ENCODE measurements at places on chromosomes 4 and X.

DNA sequence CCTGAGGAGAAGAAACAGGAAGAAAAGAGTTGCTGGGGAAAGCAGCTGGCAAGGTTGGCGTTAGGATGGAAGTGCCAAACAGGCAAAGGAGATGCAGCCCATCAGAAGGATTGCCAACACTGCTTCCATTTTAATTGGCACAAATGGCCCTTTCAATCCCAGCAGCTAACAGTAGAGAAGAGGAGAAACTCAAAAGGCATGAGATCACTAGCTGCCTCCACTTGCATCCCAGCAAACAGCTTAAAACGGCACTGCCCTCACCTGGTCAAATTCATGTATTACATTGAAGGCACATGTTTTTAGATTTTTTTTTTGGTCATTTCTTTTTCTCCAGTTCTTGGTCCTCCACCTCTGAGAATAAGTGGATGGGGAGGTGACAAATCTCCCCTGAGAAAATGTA lies 14.9 kb upstream of the LOC101059915 start:
- DNase-seq = peak; percentile 23

GRCh38 chrX:118153270-118153669 lies 36.7 kb upstream of the KLHL13 start:
- DNase-seq = no peak

DNA sequence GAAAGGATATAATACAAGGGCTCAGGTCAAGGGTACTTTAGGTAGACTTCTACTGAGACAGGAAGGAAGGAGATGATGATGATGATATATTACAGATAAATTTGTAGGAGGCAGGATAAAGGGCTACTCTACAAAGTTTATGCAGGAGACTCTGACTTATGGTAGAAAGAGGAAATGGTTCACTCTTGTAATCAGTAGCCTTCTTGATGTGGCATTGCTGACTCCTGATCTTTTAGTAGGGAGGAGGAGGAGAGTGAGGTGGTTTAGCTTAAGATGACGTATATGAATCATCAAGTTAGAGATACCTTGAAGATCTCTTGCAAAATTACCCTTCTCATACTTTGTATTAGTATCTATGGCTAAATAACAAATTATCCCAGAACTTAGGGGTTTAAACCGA lies 4.7 kb downstream of the BLTP1 start:
- DNase-seq = no peak

DNA sequence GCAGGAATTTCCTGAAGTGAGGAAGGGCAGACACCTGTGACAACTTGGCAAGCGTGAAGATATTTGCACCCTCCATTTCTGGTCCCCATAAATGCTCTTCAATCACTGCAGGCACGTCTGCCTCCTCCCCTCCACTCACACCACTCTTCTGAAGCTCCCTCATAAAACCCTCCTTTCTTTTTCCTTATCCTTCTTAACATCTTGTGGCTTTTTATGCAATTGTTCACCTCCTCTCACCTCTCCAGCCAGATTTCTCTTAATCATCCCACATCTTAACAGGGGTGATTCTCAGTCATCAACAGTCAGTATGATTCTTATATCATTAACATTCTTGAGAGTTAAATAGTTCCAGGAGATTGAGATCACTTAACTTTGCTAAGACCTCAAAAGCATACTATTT lies 277.4 kb downstream of the SPRY1 start:
- no peak for DNase-seq

DNA sequence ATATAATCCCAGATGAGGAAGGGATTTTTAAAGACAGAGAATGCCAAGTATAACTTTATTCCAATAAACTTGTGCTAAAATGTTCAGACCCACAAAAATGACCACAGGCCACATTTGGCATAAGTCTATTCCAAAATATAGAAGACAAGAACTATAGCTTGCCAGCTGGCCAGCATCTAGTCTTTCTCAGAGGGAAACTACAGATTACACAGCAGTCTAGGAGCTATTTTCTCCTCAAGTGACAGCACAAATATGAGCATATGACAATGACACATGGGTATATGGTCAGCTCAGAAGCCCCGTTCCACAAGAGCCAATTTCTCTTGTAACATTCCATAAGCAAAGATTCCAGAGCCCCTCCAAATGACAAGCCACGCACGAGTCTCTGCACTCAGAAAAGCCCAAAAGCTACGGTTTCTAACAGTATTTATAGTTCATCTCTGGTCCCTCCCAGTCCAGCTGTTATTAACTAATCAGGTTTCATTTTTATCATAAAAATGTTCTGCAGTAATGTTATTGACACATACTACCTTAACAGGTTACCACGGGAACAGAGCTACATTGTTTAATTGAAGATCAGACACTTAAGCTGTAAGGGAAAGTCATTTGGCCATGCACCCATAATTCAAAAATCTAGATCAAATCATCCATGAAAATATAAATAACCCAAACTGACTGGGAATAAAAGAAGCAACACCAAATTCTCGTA lies 70.3 kb downstream of the RAB28 start:
- no peak for DNase-seq

DNA sequence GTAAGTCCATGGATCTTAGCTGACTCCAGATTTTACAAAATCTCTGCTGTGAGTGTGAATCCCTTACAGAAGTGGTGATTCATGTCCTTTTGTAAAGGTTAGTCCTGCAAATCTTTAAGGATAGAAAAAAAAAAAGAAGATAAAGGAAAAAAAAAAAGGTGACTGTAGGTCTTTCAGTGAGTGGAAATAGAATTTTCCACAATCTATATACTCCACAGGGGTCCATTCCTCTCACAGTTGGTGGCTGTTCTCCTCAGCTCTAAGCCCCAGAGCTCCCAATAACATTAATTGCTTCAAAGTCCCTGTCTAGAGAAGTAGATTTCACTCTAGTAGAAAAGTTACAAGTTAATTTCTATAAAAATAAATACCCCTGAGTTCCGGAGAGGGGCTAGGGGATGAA lies 189.1 kb downstream of the NDST4 start:
- no peak for DNase-seq

GRCh38 chr4:111323496-111323895 lies 700.6 kb upstream of the PITX2 start:
- no peak for DNase-seq

DNA sequence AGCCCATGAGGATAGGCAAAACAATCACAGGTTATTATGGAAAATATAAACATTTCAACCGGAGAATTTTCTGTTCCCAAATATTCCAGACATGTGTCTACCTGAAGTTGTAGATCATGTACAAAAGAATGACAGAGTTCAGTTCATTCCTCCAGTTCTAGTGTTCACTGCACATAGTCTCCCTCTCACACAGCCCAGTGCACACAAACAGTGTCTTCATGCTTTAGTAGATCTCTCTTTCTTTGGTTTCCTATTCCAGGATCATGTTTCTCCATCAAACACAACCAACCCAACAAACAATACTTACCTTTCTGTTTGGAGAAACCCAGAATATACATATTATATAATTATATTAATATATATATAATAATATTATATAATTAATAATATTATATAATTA lies 671.9 kb downstream of the TRIML1 start:
- DNase-seq = no peak

DNA sequence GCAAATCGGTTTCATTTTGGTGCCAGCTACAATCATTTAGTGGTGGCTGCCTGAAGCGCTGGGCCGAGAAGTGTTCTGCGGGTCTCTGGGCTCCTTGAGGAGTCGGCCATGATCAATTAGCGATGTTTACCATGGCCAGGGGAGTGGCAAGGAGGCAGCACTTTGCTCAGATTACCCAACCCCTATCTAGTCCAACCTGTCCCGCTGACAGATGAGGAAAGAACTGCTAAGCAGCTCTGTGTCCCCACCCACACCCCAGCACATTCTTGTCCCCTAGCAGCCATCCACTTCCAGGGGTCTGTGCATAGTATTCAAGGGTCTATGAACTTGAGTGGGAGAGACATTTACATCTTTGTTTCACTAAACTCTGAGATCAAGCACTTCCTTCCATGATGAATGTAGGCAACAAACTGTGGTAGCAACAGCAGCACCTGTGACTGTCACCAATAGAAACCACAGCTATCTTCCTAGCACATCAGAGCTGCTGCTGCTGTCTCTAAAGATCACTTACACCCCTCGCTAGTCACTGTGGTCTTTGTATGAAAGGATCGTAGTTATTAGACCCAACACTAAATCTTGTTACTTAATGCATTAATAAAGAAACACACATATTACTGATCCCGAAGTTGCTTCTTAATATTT lies 331.6 kb downstream of the BCOR start:
- DNase-seq = no peak

GRCh38 chr4:161187569-161187968 lies 976.2 kb downstream of the FSTL5 start:
- DNase-seq = no peak

DNA sequence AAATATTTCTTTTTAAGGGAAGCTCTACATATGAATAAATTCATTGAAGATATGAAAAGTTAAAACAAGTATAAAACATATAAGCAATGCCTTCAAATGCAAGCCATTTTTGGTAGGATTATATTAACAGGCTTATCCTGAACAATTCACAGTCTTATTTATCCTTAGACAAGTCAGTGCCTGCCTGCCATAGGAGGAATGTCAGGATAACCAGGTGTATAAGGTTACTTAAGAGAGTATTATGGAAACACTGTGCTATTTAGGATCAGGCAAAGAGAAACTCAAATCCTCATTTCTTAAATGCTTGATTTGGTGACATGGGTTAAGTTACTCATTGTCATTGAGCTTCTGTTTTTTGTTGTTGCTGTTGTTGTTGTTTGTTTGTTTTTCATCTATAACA lies 2029.9 kb upstream of the AGA start:
- no peak for DNase-seq

GRCh38 chr4:15412461-15412860 lies 15.4 kb upstream of the C1QTNF7 start:
- no peak for DNase-seq

GRCh38 chr4:118683513-118683912 lies 1.7 kb upstream of the METTL14 start:
- DNase-seq = no peak

- peak; percentile 33 for DNase-seq
Measured at GRCh38 chr4:8427761-8428287, 12.7 kb downstream of the ACOX3 start.

DNA sequence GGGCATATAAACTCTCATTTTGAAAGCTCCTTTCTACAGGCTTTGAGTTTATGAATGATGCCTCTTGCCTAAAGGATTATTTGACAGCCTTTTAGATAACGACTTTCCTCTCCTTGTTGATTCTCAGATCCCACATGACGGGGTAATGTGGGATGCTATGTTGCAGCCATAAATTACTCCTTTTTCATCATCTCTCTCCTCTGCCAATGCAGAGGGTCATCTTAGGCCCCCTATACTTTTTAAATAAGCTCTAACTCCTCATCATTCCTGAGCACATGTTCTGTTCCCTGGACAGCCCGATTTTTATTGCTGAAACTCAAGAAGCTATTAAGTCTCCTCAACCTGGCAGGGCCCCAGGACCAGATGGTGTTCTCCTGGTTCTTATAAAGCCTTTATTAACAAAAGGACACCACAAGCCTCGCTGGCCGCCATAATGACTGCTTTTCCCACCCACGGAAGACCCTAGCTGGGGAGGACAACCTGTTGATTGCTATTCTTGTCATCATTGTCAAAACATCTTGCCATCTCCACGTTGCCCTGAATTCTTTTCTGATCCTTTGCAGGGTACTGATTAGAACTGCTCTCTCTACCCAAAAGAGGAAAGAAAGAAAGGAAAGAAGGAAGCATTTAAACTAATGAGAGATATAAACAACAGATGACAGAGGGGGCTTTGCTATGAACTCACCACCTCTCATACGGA lies 150.7 kb downstream of the DHX15 start:
- no peak for DNase-seq

GRCh38 chrX:102833136-102833535 lies 103.9 kb upstream of the RAB40AL start:
- no peak for DNase-seq

GRCh38 chr4:10050261-10050661 lies 29.0 kb upstream of the SLC2A9 start:
- DNase-seq = no peak

DNA sequence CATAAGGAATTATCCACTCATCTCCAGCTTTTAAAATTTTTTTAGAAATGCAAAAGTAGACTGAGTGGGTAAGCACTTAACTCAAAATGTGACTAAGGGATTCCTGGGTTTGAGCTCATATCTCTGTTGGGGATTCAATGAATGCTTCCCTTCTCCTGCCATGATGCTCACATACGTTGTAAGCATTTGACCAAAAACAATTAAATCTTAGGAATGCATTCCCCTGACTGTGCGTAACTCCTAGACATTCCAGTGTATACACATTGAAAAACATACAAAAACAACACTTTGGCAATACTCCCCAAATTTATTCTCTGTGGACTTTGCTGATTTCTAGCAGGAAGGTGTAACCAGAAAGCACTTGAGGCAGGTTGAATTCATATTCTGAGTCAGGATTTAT lies 29.8 kb downstream of the SPANXA2 start:
- no peak for DNase-seq

- DNase-seq = no peak
Measured at GRCh38 chrX:70494441-70494840, 49.8 kb downstream of the DLG3 start.

GRCh38 chrX:16316331-16316730 lies 149.1 kb downstream of the MAGEB17 start:
- no peak for DNase-seq

- DNase-seq = no peak
Measured at GRCh38 chrX:23575281-23575680, 92.0 kb upstream of the PRDX4 start.

DNA sequence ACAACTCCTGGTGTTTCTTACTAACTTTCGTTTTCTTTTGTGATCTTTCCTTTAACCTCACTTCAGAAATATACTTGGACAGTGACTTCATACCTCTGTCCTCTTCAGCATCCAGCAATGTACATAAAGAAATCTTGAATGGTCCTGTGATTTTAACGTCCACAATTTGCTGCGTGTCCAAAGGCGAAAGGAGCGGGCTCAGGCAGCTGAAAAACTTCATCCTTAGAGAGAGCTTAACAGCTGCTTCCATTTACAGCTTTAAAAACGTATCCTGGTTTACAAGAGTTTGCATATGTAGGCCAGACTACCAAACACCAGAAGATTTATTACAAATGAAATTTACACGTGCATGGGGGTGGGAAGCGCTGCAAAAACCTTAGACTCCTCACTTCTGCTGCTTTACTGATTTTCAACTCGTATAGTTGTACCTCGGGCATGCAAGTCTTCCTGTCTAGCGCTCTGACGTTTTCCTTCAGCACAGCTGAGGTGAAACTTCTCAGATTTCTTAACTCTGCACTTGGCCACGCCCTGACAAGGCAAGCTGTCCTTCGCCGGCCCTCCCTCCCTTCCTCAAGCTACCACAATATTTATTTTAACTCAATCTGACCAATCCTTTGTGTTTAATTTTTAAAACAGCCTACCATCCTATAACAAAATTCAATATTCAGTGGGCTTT lies 406.4 kb downstream of the FAM47A start:
- DNase-seq = no peak

Data from tibial artery (tissue), 4 donors.